ENCODE measurements at places on chromosomes 4 and X.

GRCh38 chr4:123259676-123260646, 136.6 kb upstream of the SPRY1 start:
- no peak for DNase-seq

- no peak for DNase-seq
These were observed 285.0 kb downstream of the SPANXN1 start for GRCh38 chrX:145532176-145532780.

DNA sequence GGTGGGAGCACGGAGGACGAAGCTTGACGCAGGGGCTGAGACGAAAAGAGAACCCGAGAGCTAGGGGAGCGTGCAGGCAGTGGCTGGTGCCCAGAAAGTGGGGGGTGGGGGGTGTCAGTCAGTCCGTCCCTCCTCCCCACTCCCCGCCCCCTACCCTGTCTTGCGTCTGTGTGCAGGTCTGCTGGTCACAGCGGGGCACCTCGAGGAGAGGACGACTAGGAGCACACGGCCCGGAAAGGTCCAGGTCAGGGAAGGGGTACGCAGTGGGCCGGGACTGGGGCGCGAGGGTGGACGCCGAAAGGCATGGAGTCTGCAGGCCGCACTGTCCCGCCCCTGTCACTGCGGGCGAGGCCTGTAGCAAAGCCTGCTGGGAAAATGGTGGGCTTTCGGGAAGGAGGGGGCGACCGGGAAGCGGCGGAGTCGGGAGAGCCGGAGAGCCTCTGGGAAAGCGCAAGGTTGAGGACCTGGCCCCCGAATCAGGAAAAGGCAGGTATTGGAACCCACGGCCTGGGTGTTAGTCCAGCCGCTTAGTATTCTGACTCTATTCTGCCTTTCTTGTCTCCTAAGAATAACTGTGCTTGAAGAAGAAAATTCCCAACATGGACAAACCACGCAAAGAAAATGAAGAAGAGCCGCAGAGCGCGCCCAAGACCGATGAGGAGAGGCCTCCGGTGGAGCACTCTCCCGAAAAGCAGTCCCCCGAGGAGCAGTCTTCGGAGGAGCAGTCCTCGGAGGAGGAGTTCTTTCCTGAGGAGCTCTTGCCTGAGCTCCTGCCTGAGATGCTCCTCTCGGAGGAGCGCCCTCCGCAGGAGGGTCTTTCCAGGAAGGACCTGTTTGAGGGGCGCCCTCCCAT, 769 bp downstream of the TCEAL1 start:
- no peak for DNase-seq

- DNase-seq, result no peak
These were observed 10.6 kb downstream of the PABPC1L2A start for GRCh38 chrX:73068467-73069364.

DNA sequence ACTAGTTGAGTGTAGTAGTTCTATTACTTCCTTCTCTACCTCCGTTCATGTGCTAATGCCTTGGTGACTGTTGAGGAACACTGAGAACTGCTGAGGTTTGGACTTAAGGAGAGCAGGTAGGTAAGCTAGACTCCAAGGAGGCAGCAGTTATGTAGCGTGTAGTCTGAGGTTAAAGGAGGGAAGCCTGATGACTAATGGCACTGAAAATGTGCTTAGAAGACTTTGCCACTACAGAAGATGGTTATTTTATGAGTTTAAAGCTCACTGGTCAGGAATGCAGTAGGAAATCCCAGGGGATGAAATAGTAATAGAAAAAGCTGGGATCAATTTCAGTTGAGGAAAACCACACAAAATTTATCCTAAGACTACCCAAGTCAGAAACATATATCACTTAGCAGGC, 1077.3 kb downstream of the RAPGEF2 start:
- DNase-seq, result no peak

DNA sequence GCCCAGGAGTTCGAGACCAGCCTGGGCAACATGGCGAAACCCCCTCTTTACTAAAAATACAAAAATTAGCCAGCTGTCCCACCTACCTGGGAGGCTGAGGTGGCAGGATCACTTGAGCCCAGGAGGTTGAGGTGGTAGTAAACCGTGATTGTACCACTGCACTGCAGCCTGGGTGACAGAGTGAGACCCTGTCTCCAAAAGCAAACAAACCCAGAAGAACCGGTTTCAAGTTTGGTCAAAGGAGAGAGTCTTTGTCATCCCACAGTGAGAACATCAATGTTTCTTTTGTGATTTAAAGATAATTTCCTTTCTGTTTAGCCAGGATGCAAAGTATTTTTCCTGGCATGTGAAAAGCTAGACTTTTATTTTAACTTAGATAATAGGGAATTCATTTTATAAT, 26.7 kb downstream of the PDK3 start:
- no peak for DNase-seq

DNA sequence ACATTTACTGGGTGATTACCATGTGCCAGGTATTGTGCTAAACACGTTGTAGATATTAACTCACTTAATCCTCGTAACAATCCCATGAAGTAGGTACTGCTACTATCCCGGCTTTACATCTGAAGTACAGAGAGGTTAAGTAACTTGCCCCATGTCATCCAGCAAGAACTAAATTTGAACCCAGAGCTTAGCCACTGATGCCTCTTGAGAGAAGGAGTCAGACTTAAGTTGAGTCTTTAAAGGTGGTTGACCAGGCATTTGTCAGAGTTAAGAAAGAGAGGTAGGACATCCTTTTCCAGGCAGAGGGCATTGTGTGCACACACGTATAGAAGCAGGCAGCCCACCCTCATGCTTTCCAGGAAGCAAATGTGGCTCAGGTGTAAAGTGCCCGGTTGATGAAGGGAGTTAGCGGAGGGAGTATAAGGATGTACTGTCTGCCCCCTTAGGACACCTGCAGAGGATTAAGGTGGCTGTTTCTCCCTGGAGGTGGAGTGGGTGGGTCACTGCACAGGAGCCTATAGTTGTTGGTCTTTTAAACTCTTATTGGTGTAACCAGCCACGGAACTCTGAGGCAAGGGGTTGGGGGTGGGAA, 335 bp upstream of the CD38 start:
- no peak for DNase-seq

DNA sequence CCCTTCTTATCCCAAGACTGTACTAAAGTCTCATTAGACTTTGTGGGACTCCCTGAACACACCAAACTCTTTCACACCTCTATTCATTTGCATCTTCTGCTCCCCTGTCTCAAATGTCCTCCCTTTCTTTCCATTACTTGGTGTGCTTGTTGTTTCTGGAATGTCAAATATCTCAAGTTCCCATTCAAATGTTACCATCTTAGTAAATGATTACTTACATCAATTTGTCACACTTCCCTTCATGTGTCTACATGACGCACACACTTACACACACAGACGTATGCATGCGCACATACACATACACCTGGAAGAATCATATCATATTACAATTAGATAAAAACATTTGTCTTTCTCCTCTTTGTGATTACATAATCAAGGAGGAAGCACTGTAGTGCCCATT, 210.8 kb upstream of the TEX13C start:
- DNase-seq, result no peak

DNA sequence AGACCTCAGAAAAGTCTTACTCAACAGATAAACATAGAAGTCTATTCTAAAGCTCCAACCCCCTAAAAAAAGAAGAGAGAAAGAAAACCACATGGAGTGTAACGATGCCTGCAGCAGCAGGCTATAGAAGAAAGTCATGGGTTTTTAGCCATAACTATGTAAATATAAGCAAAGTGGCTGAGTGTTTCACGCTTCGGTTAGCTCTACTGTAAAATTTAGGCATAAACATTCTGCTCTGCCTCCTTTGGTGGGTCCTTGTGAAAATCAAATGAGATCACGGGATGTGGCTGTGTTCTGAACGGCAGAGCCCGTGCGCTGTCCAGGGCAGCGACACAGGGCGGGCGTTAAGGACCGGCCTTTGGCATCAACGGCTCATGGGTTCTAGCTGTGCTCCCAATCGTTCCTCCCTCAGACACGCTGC, 78.4 kb downstream of the IRF2 start:
- DNase-seq, result no peak

- DNase-seq, result no peak
These were observed 54.0 kb upstream of the UGT2B15 start for GRCh38 chr4:68724426-68724825.

GRCh38 chr4:70993181-70994068, at the start of gene DCK:
DCK (plus strand) TSS chr4:70993649; CDS start chr4:70993836, 187 bp downstream.
- peak; percentile 81 for DNase-seq

DNA sequence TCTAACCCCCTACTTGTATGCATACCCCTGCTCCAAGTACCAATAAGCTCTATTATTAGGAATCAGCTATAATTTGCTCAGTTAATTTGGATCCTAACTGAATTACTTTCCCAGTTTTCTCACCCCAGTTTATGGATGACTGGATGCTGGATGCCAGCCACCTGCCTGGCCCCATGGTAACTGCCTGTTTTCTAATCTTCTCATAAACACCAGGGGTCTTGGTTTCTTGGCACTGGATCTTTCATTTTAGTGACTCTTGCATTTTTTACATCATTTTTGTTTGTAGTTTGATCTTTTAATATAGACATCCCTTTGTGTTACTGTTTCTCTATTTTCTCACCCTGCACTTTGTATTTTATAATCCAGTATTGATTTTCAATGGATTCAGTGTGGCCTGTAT, 246.8 kb downstream of the ADGRL3 start:
- DNase-seq, result no peak

GRCh38 chr4:101724093-101724492, 66.4 kb upstream of the BANK1 start:
- DNase-seq, result no peak

- DNase-seq, result no peak
These were observed 18.4 kb downstream of the SLC38A5 start for GRCh38 chrX:48451708-48452107.

- DNase-seq, result no peak
These were observed 380.4 kb downstream of the RAPGEF2 start for GRCh38 chr4:159483110-159483781.

DNA sequence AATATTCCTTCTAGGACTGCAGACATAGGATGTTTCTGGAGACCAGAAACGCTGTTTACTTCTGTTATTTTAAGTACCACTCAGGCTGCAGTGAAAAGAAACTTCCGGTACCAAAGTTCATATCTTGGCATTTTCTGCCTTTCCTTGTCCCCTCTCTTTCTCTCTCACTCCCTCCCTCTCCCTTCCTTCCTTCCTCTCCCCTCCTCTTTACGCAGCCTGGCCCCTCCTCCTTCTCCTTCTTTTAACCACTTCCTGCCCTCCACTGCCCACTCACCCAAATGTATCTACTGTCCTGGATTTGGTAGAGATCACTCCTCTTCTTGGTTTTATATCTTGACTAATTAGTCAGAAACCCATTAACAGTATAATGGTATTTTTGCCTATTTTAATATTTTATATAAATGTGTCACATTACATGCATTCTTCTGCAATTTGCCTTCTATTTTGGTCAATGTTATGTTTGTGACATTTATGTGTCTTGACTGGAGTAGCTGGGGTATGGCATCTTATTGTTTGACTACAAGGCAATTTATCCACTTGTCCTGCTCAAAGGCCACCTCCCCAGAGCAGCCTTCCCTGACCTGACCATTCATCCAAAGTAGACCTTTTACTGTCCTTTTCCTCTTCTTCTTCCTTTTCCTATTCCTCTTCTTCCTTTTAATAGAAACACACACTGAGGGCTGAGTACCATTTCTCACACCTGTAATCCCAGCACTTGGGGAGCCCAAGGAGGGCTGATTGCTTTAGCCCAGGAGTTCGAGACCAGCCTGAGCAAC, 56.9 kb downstream of the BCOR start:
- no peak for DNase-seq

GRCh38 chr4:52935317-52935716, 73.2 kb downstream of the RASL11B start:
- DNase-seq, result no peak

DNA sequence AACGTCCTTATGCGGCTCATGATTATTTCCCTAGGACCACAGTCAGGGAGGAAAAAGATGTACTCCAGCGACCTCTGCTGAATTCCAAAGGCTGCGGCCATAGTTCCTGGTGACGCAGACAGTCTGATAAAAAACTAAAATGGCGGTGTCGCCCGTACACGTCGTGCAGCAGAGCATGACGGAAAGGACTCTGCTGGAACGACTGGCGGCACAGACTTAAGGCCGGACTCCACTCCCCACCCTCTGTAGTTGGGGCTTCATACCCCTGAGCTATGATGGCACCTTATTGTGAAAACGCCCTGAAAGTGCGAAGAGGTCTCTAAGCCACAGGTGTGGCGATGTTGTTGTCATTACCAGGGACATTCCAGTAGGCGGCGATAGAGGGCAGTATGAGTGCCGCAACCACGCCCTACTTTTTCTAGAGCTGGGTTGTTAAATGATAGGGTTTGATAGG, 90.0 kb upstream of the EDA2R start:
- peak; percentile 0 for DNase-seq

DNA sequence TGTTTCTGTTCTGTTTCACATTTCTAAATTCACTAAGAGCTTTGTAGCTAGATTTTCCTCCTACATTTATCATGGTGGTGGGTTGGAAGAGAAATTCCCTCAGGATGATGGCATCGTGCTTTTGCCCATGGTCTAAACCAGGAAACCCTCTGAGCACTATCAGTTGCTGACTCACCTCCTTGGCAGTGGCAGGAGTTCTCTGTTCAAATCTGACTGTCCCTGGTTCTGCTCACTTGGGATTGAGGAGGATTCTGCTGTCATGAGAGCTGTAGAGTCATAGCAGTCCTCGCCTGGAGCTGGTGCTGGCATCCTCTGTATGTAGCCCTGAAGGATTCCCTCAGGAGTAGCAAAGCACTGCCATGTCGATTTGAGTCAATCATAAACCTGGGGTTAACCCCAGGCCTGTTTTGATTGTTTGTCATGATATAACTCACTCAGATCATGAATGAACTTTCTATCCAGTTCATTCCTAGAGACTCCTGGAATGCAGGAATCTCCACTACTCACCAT, 9.4 kb downstream of the TEX13A start:
- no peak for DNase-seq

GRCh38 chr4:128287141-128287870, at the start of gene PGRMC2:
PGRMC2 (minus strand) TSS chr4:128287813; CDS start chr4:128287790, 23 bp downstream.
- no peak for DNase-seq

DNA sequence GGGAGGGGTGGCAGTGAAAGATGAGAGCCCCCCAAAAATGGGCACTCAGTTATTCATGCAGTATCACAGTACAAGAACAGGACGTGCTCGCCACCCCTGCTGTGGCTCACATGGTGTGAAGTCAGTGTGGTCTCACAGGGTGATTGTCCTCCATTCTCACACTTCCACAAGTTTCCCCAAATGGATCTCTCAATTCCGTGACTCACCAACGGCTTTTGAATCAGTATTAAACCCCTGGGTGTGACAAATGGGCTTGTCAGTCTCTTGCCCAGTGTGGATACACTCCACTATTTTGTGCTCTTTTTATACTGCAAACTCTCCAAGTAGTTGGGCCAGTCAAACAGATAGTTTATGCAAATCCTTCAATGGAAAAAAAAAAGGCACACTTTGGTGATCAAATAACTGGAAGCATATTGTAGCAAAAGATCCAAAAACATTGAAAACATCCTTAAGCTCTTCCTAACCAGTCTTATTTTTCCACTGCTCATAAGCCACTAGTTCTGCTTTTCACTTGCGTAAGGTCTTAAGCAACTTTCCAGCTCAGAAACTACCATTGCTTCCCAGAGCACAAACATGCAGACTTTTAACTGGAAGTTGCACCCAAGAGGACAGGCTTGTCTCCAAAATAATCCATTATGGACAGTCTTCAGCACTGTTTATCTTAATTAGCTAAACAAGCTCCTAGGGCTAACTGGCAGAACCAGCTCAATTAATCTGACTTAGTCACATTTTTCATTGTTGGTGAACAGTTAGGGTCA, 365.7 kb downstream of the PPP3CA start:
- DNase-seq, result peak; percentile 96

Measured in AML-193 (cell line).